ENCODE measurements at places on chromosomes 2 and 18.

GRCh38 chr2:53690876-53691275 is 76.7 kb upstream of the CHAC2 start:
- no peak for DNase-seq

- DNase-seq, result no peak
Measured at GRCh38 chr2:206716623-206717022, 1.6 kb downstream of the DYTN start.

- DNase-seq, result no peak
Measured at GRCh38 chr18:71238974-71239624, 950.3 kb downstream of the SOCS6 start.

DNA sequence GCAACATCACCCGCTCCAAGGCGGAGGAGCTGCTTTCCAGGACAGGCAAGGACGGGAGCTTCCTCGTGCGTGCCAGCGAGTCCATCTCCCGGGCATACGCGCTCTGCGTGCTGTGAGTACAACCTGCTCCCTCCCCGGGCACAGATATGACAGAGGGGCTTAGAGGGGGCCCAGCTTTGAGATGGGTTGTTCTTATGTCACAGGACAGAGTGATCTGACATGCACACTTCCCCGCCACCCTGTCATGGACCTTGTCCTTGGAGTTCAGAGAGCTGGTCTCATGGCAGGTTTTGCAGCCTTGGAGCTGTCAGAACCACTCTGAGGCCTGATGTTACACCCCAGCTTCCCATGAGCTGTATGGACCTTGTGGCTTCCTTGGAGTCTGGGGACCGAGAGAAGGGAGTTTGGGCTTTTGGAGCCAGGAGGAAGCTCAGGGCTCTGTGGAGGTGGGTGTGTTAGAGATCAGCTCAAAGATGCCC is 398 bp downstream of the INPP5D start:
- DNase-seq, result no peak

DNA sequence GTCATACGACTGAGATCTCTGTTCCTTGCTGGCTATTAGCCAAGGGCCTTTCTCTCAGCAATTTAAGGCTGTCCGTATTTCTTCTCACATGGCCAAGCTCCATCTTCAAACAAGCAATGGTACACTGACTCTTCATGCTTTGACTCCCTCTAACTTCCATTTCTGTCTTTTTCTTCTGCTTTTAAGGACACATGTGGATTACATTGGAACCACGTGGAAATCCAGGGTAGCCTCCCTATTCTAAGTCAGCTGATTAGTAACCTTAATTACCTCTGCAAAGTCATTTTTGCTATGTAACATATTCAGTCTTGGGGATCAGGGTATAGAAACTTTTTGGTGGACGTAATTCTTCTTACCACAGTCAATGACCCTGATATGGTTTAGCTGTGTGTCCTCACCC is 41.5 kb upstream of the ZNF396 start:
- no peak for DNase-seq

- DNase-seq, result no peak
Measured at GRCh38 chr2:55703350-55703749, 9.7 kb upstream of the PNPT1 start.

DNA sequence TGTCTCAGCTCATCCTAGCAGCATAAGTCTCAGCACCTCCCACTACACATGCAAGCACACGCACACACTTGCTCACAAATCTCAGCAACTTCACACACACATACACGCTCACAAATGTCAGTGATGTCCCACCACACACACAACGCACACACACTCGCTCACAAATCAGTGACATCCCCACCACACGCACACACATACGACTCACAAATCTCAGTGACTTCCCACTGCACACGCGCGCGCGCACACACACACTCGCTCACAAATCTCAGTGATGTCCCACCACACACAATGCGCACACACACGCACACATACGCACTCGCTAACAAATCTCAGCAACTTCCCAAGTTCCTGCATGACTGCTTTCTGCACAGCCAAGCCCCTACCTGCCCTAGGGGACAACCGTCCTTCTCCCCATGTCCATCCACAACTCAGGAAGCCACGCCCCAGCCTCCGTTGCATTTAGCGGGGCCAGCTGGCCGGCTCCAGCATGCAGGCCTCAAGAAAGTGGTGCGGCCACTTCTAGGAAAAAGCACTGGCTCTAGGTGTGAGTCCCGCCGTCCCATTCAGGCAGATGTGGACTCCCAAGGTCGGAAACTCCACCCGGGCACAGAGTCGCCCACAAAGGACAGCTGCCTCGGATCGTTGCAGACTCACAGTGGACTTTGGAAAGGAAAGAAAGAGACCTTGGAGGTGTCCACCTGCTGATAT is 180.1 kb upstream of the SALL3 start:
- DNase-seq, result no peak

DNA sequence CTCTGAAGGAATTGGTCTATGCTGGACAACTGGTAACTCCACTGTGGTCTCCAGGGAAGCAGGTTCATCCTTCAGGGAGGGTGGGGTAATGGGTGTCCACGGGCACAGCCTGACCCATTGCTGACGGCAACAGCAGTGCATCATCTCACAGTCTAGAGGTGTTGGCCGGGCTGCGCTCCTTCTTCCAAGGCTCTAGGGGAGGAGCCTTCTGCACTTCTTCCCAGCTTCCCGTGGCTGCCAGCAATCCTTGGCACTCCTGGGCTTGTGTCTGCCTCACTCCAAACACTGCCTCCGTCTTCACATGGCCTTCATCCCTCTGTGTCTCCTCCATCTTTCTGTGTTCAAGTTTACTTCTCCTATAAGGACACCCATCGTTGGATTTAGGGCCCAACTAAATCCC is 166.2 kb downstream of the CTIF start:
- no peak for DNase-seq

DNA sequence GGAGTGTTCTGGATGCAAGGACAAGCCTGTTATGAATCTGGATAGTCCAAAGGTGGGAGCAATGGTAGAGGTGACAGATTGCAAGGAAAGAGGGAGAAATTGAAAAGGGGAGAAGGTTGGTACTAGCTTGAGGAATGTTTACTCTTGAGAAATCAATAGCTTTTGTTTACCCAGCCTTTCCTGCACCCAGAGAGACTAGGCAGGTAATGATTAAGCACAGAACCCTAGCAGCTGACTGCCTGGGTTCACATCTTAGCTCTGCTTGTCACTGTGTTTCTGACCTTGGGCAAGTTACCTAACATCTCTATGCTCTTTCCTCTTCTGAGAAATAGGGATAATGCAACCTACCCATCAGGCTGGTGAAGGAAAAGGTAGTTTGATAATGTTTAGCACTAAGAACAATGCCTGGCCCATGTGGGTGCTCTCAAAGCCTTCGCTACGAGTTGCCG is 178.6 kb downstream of the MGAT5 start:
- DNase-seq, result no peak

GRCh38 chr2:175131252-175131651 is 36.8 kb downstream of the ATF2 start:
- DNase-seq, result no peak

GRCh38 chr2:27149570-27150405 is 984 bp downstream of the TCF23 start:
- DNase-seq, result no peak

- DNase-seq, result no peak
Measured at GRCh38 chr2:96734880-96735583, 4.8 kb downstream of the LMAN2L start.

DNA sequence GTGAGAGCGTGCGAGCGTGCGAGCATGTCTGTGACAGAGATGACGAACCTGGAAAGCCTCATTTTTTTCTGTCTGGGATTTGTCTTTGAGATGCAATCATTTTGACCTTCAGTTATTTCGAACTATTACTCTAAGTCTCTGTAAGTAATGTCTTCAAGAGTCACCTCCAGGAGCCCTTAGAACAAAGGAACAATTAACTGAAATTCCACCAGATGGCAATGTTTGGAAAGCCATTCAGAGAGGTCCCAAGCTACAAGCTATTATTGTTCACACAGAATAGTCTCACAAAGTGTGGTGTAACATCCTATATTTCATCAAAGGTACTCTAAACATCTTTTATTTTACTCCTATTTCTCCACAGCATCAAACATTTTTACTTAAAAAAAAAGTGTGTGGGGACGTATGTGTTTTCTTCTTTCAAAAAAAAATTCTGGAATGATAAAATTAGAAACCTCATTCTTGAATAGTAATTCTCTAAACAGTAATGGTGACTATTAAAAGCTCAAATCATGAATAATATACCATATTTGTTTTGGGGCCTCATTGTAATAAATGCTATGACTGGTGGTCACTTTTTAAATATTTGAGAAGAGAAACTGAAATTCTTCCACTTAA is 35.1 kb upstream of the MAPRE2 start:
- no peak for DNase-seq

GRCh38 chr18:55868909-55869308 is 280.9 kb upstream of the TCF4 start:
- peak; percentile 32 for DNase-seq

DNA sequence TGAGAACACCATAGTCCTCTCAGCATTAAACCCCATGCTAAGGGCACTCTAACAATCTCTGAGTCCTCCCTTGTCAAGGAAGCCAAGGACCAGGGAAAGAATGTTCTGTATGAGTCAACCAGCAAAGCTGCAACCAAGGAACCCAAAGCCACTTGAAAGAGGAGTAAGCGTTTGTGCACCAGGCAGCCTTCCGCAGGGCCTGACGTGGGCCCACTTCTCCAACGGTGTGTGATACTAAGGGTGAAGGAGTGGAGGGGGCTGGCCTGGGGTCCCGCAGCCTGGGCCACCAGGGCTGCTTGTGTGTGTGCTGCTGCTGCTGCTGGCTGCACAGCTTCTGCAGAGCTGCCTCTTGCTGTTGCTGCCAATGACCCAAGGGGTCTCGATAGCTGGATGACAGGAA is 30.1 kb upstream of the GALNT14 start:
- no peak for DNase-seq

DNA sequence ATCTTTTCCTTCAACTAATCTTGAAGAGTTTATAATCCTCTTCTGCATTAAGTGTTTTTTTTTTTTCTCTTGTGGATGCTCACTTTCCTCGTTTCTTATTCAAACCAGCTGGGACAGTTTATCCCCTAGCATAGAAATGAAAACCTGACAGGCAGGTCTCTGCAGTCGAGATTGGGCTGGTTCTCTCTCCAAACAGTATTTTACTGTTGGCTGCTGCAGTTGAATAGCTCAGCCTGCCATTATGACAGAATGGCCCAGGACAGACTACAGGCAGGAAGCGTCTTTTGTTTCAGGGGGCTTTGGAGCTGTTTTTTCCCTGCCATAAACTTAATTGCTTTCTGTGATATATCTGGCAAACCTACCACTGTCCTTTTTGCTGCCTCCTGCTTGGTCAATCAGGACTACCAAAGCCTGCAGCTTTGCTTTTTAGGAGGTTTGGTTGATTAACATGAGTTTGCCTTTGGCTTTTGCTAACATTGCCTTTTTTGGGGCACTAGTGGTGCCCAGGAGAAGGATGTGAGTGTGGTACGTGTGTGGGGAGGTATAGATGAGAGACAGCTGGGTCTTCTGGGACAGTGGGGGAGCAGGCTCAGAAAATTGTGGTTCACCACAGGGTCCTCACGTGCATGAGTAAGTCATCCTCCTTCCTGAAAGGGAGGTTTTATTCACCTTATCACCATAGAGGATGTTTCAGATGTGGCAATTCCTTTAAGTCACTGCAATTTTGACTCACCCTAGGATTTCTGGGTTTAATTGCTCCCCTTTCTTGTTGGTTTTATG is 128.7 kb downstream of the LYPD6B start:
- DNase-seq, result no peak

- DNase-seq, result peak; percentile 37
Measured at GRCh38 chr2:43576981-43577892, 18.6 kb downstream of the THADA start.
